Left cardiac atrium (tissue), 4 donors: ENCODE measurements at places on chromosomes 2 and 18. TPM values are rescaled to one million over a fixed set of nuclear protein-coding genes. Genes with fewer than 3 reads are reported as not detected.

DNA sequence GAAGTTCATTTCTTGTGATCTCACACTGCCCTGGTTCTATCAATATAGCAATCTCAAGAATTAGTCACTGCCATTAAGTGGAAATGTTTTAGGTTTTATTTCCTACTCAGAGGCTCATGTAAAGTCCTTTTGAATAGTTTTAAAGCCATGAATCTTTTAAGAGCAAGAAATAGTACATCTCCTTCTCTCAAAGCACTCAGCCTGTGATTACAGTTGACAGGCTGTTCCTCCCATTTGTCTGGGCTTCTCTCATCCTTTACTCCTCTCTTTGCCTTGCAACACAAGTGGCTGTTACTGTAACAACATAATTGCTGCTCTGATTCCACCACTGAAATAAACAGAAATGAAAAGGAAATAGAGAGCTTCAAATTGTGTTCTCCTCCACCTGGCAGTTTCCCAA lies 18.4 kb downstream of the GRP start:
- DNase-seq, result no peak

The CXCR1 gene
- total RNA-seq, result 0.58 TPM

DNA sequence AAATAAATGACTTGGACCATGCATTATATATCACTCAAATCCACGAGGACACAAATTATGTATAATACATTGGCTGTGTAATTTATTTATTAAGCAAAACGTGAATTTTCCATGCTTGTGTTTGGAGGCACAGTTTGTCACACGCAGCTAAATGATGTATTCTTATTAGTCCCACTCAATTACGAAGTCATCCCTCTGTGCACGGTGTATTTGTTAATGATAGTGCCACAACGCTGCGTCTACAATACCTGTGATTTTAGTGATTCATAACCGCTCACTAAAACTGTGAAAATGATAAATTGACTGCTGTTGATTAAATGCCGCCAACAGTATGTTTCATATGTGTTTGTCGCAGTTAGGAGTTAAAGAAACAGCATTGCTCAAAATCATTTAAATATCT lies 358.3 kb downstream of the ZNF516 start:
- DNase-seq, result no peak

The TGFA gene
- total RNA-seq, result 1.0 TPM

GRCh38 chr2:240151477-240152031 lies 11.1 kb upstream of the OTOS start:
- DNase-seq, result peak; percentile 15

GRCh38 chr2:239684271-239684810 lies 283.5 kb upstream of the HDAC4 start:
- no peak for DNase-seq

DNA sequence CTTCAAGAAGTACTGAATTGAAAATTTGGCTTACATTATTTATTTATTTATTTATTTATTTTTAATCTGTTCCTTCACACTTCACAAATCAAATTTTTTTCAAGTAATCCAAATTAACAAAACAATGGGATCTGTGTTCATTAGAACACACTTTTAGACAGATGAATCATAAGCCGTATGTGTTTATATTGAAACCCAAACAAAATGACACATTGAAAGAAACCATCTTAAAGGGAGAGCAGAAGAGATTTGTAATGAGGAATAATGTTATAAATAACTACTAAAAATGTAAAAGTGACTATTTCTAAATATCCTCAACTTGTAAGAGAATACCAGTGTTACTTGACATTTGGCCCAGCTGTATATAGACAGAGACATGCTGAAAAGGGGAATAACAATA lies 991.0 kb upstream of the CHAC2 start:
- no peak for DNase-seq

DNA sequence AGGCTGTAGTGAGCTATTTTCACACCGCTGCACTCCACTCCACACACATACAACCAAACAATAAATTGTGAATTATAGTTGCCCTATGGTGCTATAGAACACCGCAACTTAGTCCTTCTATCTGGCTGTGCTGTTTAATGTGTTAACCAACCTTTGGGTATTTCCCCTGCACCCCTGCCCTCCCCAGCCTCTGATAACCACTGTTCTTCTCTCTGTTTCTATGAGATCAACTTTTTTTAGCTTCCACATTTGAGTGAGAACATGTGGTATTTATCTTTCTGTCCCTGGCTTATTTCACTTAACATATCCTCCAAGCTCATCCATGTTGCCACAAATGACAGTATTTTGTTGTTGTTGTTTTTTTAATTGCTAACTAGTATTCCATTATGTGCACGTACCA lies 32.5 kb downstream of the TET3 start:
- DNase-seq, result no peak

The LOXL3 gene
- total RNA-seq, result 8.4 TPM

The CDH19 gene
- 33.0 TPM for total RNA-seq

DNA sequence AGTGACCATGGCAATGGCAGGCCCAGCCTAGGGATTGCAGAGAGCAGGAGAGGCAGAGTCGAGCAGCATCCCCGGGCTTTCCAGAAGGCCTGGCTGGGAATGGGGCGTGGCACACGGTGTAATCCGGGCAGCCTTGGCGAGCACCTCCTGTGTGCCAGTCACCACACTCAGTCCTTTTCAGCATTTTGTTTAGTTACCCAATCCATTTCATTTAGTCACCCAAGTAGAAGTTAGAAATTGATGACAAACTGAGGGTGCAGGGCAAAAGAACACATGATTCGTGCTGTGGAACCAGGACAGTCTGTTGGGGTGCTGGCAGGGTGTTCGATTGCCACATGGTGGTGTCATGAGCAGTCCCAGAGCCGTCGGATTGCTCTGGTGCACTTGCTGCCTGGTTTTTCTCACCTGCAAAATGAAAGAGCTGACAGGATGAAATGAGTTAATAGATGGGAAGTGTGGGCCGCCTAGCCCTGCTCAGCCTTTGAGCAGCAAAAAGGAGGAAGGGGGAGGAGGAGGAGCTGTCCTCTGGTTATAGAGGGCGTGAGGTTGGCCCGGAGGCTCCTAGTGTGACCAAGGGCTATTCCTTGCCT lies 299.4 kb downstream of the AGAP1 start:
- no peak for DNase-seq

- DNase-seq, result no peak
These were observed 129.8 kb upstream of the SOX11 start for GRCh38 chr2:5562426-5562825.

DNA sequence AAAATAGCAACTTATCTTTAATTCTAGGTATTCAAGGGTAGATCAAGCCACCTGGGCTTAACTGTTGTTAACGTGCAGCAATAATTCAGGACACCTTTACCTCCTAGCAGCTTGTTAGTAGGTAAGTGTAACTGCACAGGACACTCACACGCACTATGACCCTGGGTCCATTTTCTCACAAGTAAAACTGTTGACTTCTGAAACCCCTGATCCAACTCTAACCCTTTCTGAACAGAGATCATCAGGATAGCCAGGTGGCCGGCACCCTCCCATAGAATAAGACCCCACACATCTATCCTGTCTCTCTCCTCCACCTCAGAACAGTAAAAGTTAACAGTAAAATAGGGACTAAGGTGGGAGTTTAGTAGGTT lies 610 bp downstream of the SPC25 start:
- DNase-seq, result no peak

DNA sequence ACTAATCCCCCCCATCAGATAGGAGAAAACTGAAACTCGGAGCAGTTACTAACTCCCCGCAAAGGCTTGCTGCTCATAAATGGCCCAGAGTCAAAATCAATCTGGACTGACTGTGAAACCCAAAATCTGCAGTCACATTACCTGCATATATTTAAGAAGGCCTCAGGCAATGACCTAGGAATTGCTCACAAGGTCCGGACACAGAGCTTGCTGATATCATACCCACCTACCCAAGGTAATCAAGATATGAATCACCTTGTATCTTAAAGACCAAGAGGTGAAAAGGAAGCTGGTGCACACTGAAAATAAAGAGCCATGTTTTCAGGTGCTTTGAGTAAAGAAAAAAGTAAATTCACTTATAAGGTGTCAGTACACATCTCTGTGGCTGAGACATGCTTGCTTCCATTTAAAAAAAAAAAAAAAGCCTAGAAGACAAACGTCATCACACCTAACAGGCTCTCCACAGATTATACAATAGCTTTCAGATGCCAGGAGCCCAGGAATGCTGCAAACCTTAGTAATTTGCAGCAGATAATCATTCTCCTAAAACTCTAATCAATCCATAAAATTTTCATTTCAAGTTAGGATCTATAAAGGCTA lies 195.4 kb downstream of the ZEB2 start:
- DNase-seq, result no peak

DNA sequence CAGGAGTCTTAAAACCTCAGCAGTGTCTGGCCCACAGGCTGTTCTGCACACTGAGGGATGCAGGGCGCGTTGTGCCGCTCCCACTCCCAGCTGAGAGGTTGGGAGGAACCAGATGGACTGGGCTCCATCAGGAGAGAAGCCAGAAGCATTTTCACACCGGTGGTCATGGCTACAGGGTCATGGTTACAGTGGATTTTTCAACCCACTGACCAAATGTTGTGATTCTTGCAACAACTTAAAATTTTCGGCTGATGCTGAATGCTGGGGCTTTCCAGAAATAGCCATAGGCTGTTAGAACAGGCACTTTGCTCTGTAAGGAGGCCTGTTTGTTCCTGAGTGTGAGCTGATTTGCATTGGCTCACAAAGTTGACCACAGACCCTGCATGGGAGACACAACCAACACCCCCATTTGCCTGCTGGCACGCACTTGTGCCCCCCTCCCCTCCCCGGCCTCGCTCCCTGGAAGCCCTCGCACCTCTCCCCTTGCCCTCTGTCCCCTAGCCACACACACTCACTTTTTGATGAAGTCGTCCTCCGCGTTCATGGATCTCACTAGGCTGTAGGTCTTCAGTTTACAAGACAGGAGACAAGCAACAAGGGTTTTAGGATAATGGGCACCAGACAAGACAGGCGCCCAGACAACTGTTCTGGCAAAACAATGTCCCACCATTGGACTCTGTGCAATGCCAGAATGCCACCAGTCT lies 3.4 kb downstream of the LPIN1 start:
- DNase-seq, result no peak

DNA sequence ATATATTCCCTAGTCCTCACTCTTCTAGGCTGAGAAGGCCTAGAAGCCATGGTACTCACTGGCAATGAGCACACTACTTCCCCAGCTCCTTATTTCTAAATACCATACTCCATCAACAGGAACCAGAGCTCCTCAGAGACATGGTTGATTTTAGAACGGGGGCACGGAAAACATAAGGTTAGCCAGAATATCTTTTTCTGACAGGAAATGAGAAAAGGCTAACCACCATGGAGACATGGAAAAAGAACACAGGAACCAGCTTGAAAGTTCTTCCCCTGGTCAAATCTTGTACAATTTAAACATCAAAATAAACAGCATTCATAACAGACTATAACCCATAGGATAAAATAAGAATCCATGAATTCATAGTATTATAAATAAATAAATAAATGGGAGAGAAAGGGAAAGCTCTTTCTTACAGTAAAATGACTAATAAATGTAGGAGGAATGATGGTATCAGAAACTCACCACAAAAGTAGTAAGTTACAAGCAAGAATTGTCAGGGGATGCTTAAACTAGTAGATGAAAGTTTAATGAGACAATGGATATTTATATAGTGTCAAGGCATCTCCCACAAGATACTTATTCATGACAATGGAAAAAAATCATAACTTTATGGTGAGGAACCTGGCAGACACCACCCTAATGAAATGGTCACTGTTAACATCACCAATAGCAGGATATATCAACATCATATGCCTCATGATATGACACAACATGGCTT lies 20.6 kb upstream of the GCC2 start:
- no peak for DNase-seq

DNA sequence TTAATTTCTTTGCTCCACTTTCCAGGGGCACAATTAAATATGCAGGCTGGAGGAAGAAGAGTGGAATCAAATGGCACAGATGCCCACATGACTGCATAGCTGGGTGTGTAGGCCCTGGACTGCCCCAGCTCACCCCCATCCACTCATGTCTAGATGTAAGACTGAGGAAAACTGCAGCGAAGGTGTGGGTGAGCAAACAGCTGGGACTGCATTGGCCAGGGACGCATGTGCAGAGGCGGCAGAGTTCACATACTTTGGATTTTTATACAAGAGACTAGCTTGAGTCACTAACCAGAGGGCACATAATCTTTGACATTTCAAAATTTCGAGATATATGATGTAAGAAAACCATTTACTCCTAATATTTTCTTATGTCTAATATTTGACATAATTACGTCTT lies 60.1 kb downstream of the SPIRE1 start:
- DNase-seq, result peak; percentile 38

The ATOH8 gene
- 29.1 TPM for total RNA-seq

The GKN1 gene
- not detected for total RNA-seq

DNA sequence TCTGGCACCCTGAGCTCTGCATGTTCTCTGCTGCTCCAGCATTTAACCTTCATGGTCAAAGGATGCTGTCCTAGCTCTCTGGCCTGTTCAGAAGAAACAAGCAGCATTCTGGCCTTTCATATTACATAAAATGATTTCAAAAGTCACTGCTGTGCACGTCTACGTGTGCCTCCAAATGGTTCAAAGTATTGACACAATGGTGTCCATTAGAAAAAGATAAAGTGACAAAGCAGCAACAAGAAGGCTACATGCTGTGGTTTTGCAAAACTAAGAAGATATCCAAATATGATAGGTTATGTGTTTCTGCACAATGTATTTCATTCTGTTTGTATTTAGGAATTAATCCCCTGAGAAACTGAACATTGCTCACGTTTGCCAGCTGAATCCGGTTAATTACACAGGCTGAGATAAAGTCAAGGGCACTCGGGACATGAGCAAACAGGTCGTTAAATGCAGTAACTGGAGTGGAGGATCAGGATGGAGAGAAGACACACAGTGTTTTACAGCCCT lies 258.5 kb downstream of the DOK6 start:
- no peak for DNase-seq

The DES gene
- total RNA-seq, result 5,895 TPM

The GLI2 gene
- total RNA-seq, result 3.9 TPM

DNA sequence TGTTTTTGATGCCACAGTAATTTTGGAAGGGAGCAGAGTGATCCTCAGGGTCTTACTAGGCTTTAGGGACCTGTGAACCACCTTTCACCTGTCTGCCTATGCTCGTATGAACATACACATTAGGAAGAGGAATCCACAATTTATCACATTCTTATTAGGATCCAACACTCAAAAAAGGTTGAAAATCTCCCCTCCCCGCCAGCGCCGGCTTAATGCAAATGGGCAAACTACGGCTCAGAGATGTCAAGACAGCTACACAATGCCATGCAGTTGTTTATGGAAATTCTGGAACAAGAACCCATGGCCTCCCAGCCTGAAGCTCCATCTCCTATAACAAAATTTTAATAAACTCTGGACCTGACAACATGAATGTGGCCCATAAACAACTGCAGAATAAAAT lies 375.9 kb upstream of the ACVR2A start:
- DNase-seq, result no peak

GRCh38 chr2:84424152-84424551 lies 34.9 kb downstream of the SUCLG1 start:
- no peak for DNase-seq

DNA sequence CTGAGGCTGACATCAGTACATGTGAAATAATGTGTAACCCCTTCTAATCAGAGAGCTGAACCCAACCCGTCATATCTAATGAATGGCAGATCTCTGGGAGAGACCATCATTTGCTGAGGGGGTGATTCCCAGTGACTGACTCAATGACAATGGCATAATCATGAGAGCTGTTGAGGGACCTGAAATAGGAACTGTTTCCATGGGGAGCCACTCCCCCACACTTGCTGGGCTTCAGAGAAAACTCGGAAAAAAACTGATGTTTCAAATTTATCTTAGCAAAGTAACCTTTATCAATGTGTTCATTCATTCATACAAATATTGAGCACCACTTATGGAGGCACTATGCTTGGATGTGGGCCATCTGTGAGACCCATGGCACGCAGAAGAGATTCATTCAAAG lies 93.4 kb upstream of the ZBTB14 start:
- DNase-seq, result no peak
